ENCODE measurements at places on chromosomes 1 and 21.

- no peak overlapping the region for H3K4me3 ChIP-seq
- no peaks in the 10 kb centered on the region for H3K36me3 ChIP-seq
- DNase-seq: no peak
- no peak overlapping the region for H3K27ac ChIP-seq
- H3K27me3 ChIP-seq: no peaks in the 10 kb centered on the region
These were observed 508.1 kb downstream of the DPYD start for GRCh38 chr1:97412737-97413136.

GRCh38 chr1:67988066-67988465, 62.4 kb downstream of the DIRAS3 start:
- H3K27ac ChIP-seq: no peak overlapping the region
- H3K36me3 ChIP-seq: no peaks in the 10 kb centered on the region
- DNase-seq: no peak
- no peak overlapping the region for H3K4me3 ChIP-seq
- no peaks in the 10 kb centered on the region for H3K27me3 ChIP-seq

- H3K27ac ChIP-seq: no peak overlapping the region
- no peak for DNase-seq
- H3K4me1 ChIP-seq: peaks cover 5% of the 10 kb centered on the region
- H3K4me3 ChIP-seq: no peak overlapping the region
These were observed 7.9 kb downstream of the CD53 start for GRCh38 chr1:110880708-110881374.

DNA sequence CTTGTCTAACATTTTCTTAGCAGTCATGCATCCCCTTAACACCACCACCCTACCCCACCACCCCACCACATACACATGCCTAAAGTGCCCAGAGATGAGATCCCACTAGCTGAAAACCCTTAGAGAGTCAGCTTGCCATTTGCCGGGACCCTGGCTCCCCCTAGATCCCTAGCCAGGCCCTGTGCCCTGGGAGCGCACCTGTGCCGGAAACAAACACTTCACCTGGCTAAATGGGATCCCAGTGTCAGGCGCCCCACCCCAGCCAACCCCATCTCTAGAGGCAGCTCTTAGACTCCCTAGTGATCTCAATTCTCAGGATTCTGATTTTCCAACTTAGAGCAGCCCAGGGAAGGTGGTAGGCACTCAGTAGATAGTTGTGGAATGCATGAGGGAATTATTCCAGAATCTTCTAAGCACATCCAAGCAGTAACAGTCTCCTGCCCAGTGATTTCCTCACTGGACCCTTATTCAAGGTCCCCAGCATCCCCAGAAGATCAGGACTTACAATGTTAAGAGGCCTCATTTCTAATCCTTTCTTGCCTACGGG, 105.2 kb downstream of the LAMC2 start:
- no peak overlapping the region for H3K4me3 ChIP-seq
- H3K4me1 ChIP-seq: no peaks in the 10 kb centered on the region
- H3K27me3 ChIP-seq: no peaks in the 10 kb centered on the region
- H3K27ac ChIP-seq: no peak overlapping the region

- peak; percentile 34 for DNase-seq
- no peak within 1 kb of the TSS for H3K4me3 ChIP-seq
- peaks cover 20% of the 10 kb centered on the region for H3K27me3 ChIP-seq
- H3K27ac ChIP-seq: no peak within 1 kb of the TSS
- no peaks in the 10 kb centered on the region for H3K36me3 ChIP-seq
- H3K4me1 ChIP-seq: no peaks in the 10 kb centered on the region
These were observed at the start of gene ILDR2 for GRCh38 chr1:166975361-166976129. Gene ILDR2 (minus strand): TSS chr1:166975540. CDS start chr1:166975268, 272 bp downstream.

Data from adrenal gland (tissue), 19 donors.